ENCODE measurements at places on chromosomes 6 and 20.

DNA sequence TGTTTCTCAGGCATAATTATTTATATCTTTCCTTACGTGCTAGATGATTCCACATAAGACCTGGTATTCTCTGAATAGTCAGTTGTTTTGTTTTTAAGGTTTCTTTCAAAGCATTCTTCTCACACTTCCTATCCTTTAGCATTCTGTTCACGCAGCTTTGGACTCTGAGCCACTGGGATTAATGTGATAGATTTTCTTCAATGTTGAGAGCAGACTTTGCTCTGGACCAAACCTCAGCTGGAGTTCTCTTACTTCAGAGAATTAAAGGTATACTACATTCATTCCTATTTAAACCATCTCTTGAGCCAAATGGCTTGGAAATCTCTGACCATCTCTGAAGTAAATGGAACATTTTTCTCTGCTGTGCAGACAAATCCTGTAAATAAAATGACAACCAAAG, 70.7 kb upstream of the TRAF3IP2 start:
- no peak for DNase-seq

DNA sequence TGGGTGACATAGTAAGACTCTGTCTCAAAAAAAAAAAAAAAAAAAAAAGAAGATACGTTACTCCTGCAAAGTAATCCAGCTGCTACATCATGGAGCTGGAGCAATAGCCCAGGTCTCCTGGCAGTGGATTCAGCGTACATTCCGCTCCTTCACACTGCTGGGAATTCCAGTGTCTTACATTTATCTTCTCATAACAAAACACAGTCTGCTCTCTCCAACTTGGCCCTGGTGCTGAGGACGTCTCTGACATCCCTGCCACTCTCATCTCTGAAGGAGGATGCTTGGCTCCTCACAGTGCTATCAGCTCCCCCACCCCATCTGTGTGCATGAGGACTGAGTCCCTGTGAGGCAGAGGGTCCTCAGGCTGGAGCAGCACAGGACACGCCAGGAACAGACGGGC, 529.8 kb downstream of the CD83 start:
- no peak for DNase-seq

- no peak for DNase-seq
Measured at GRCh38 chr6:153668758-153669157, 370.3 kb upstream of the OPRM1 start.

GRCh38 chr6:3741477-3741871, 10.0 kb downstream of the PXDC1 start:
- no peak for DNase-seq

- DNase-seq: no peak
Measured at GRCh38 chr6:12068899-12069557, 56.9 kb downstream of the HIVEP1 start.

- DNase-seq: no peak
Measured at GRCh38 chr6:77463308-77463860, at the start of gene HTR1B. Gene HTR1B (minus strand): TSS chr6:77463491. CDS start chr6:77463403, 88 bp downstream.

- DNase-seq: no peak
Measured at GRCh38 chr6:43858161-43859153, 88.4 kb downstream of the VEGFA start.

- DNase-seq: no peak
Measured at GRCh38 chr6:1103021-1103420, 208.9 kb upstream of the FOXQ1 start.

DNA sequence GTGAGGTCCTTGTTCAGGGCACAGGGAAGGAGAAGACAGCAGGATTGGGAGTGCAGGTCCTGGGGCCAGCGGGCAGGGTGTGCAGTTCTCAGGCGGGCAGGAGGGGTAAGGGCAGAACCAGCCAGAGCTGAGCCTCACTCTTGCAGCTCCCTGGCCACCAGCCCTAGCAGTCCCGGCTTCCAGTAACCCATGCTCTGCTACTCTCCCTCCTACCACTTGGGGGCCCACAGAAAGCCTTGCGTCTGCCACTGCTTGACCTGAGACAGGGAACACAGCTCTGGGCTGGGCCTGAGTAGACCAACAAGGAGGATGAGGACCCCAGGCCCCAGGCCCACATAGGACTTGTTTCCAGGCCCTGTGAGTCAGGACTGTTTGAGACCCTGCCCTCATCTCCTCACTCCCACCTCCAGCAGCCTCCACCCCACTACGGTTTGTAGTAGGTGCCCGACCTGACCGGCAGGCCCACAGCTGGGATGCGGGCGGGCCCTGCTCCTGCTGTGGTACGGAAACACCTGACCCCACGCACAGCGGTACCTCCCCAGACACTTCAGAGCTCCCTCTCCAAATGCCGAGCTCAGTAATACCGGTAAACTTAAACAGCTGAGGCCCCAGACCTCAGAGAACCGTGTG, 39.2 kb downstream of the KCNK5 start:
- DNase-seq: no peak

DNA sequence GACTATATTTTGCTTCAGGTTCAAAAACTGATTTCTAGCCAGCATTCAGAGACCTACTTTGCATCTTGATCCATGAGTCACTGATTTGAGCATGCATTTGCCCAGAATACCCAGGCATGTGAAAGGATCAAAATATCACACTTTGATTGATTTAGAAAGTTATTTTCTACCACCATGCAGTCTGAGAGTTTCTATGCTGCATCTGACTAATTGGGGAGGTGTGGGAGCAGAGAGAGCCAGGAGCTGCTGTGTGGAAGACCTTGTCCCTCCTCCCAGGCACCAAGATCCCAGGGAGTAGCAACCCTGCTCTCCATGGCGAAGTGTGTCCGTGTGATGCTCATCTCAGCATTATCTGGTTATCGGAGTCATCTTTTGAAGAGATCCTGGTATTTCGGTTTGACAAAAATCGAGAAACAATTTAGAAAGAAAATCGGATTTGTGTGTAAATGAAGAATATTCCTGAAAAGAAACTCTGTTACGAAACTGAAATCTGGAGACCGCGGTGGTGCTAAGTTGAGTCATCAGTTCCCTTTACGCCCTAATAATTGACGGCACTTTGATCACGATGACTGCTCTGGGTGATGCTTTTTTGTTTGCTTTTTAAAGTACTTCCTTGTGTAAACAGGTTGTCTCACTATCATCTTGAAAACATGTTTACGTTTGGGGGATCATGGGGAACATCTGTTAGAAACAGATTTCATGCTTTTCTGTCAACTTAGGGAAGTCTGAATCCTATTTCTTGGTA, 193.4 kb downstream of the BACH2 start:
- DNase-seq: no peak

DNA sequence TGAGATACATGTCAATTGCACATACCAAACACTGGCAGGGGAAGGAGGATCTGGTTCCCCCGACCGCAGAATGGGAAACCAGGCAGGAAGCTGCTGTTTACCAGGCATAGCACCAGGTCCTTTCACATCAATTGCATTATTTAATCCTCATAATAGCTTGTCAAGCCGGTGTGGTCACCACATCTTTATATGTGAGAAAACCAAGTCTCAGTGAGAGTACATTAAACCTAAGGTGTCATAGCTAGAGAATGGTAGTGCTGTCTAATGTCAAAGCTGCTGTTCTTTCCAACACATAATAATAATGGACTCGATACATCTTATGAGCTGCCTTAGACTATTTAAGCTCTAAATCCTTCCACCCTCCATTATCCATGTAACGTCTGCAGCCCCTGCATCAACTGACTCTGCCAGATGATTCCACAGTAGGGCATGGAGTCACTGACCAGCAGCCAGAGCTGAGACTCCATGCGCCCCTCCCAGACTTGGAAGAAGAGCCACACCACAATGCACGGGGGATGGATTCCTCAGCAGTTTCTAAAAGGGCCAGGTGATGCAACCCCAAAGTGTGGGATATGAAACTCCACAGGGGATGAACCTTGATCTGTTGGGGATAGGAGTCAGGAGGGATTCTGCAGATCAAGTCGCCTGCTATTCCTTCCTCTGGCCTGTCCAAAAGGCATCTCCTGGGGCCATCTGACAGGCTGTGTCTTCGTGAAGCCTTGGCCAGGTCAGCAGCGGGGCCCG, 71.8 kb downstream of the GPR6 start:
- DNase-seq: no peak

DNA sequence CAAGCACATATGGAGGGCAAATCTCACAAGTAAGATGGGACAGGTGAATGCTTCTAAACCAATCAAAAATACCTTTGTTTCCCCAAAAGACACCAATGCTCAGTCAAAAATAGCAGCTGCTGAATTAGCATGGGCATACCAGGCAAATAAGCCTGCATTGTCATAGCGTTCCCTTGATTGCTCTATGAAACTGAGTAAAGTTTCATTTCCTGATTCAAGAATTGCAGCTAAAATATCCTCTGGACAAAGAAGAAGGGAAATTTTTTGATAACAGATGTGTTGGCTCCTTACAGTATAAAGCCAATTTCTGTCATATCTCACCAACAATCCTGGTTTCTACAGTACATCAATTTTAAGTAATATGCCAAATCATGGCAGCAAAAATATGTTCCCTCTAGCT, 3.3 kb upstream of the TMEM14A start:
- no peak for DNase-seq

DNA sequence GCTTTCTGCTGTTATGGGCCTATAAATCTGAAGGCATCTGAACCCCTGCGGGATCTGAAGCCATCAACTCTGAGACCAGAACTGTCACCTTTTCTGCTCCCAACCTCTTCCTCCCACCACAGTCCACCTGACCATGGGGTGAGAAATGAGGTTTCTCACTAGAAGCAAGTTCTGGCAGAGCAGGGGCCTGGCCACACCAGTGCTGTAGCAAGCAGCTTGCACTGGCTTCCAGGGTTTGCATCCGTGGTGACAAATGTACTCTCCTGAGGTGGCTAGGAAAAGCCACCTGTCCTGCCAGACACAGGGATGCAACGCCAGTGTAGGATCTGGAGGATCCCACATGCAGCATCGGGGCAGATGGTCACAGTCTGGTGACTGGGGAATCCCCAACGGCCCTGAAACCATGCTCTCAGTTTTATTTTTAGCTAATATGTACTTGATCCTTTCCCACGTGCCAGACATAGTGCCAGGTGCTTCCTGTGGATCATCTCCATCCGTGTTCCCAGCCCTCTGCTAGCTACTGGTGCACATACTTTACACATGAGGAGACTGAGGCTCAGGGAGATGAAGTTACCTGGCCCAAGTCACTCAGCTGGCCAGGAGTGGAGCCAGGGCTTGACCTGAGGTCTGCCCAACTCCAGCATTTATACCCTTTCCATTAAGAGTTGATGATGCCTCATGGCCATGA, 122.1 kb upstream of the SPACA1 start:
- no peak for DNase-seq
